ENCODE measurements at places on chromosomes 3 and 15.

GRCh38 chr15:71386448-71387236, 271.4 kb downstream of the THSD4 start:
- no peak for DNase-seq

DNA sequence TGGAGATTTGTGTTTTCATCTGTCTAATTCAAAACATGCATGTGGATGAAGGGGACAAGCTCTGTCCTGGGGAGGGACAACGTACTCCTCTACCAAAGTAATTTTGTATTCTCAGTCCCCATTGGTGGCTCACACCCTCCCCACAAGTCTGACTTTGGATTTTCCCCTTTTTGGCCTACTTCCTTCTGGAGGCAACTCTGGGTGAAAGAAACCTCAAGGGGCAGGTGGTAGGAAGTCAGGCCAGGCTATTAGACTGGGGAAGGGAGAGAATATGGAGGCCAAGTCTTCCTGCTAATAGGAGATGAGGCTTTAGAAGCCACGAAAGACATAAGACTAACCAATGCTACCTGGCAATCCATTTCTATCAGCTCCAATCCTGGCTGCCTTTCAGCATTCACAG, 124.9 kb upstream of the RASGRP1 start:
- no peak for DNase-seq

GRCh38 chr3:128151758-128152274, 1.5 kb upstream of the EEFSEC start:
- DNase-seq, result no peak

GRCh38 chr3:138479438-138479863, 45.0 kb downstream of the ESYT3 start:
- no peak for DNase-seq

DNA sequence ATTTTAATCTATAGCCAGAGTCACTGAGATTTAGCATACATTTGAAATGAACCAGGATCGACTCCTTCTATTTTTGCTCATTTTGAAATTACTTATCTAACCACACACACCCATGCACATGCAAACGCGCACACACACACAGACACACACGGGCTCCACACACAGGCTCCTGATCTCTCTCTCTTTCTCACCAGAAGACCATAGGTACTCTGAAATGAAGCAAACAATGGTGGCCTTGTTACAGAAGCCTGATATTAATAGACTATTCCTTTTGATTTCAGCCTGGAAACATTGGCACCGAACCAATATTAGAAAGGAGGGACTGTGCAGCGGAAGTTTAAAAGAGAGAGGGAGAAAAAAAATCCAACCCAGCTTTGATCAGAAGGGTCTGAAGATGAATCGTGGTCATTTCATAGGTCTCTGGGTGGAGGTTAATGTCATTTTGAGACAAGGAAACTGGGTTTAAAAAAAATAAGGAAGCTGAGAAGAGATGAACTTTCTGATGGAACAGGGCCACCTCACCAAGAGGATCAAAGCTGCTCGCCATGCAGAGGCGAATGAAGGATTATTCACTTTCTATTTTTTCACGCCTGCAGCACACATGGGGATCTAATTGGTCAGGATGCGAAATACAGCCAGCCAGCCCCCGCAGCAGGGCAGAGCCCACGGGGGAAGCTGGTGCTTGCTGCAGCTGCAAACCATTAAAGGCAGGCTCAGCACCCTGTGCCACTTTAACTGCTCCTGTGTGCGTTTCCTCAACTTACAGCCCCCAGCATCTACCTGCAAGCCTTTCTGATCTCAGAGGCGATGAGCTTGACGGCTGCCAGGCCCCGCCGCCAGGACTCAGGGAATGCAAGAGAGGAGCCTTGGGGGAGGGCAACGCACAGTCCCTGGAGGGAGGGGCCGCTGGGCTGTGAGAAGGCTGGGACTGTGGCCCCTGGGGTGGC, 88.8 kb downstream of the HES1 start:
- DNase-seq, result no peak

GRCh38 chr3:43525941-43526607, 95.7 kb downstream of the ANO10 start:
- DNase-seq, result no peak

- no peak for DNase-seq
Observed at GRCh38 chr15:57171426-57171825, 204.9 kb upstream of the CGNL1 start.

DNA sequence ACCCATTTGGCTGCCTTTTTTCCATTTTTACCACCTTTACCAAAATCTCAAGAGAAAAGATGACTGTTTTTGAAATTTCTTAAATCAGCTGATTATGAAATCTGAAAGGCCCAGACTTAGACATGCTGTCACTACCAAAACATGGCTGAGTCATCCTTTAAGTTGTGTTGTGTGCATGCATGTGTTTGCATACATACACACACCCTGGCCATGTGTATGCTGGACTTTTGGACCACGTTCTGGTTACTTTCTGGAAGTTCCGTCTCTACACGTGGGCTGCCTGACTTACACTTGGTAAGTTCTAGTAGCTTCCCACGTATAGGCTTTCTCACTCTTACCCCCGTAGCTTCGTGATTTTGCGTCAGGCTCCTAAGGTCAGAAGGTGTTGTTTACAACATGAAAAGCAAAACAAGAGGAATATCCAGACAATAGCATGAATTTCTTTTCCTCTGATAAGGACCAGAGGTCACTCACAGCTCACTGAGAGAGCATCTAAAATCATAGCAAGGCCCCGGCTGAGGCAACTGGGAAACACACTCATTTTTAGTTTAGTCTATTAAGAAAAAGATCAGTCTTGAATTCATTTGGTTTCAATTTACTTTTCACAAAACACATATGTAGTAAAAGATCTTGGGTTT, 62.4 kb downstream of the COL8A1 start:
- no peak for DNase-seq

- no peak for DNase-seq
Observed at GRCh38 chr3:60657972-60658371, 593.3 kb downstream of the FHIT start.

DNA sequence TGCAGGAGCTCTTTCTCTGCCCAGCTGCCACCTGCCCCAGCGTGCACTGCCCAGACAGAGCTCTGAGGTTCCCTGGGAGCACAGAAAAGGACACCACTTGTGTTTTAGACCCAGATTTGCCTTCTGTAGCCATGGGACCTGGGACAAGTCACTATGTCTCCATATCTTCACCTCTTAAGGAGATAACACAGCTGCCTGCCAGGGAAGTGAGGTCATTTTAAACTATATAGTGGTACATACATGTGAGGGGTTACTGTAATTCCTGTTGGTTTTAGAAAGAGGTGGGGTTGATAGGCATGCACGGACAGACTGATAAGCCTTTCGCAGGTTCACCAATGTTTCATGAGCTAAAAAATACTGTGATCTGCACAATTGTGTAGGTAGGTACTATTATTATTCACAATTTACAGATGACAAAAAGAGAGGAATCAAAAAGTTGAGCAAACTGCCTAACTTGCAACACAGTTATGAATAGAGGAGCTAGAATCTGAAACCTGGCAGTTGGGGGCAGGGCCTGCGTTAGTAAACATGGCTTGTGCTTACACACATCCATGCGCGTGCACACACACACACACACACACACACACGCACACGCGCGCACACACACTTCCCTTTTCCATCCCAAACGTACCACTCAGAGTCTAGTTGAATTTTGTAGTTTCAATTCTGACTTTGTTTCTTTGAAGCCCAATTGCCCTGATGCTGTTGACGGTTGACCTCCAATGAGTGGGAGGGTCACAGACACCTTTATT, 193.6 kb downstream of the FAM43A start:
- DNase-seq, result no peak

GRCh38 chr3:17194116-17194515, 309.4 kb downstream of the PLCL2 start:
- DNase-seq, result no peak

DNA sequence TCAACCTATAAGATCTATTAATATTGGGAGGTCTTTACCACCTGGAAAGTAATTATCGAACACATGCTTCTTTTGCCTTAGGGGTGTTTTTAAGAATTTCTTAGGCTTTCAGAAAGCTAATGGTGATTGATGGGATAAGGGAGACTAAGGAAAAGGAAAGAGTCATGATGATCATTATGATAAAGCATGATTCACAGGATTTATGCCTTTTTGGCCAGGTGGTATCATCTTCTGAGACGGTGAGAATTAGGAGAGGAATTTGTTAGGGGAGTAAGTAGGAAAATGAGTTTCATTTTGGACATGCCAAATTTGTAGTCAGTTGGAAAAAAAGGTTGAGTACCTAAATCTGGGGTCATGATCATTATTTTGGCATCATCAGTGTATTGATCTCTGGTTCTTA, 8.9 kb downstream of the ARMC8 start:
- no peak for DNase-seq

- no peak for DNase-seq
Observed at GRCh38 chr3:42736081-42736480, 33.5 kb upstream of the HHATL start.

- DNase-seq, result no peak
Observed at GRCh38 chr15:79478108-79478507, 46.0 kb downstream of the MINAR1 start.

- no peak for DNase-seq
Observed at GRCh38 chr3:47399531-47400270, 18.9 kb downstream of the PTPN23 start.

DNA sequence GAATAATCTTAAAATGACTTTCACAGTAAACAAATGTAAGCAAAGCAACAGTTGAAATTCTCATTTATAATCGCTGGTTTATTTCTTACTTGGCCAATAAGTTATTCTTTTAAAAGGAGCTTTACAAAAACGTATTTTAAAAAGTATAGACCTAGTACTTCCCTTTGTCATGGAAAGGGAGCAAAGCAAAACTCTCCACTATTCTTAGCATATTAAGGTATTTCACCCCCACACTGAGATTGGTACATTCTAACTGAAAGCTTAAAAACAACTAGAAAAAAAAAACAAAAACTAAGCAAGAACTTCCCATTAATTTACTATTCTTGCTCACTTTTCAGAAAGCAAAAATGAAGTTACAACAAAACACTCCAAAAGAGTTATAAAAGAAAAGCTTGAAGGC, 1.5 kb downstream of the ATG3 start:
- no peak for DNase-seq

- no peak for DNase-seq
Observed at GRCh38 chr3:99781761-99782160, 35.9 kb upstream of the CMSS1 start.

- DNase-seq, result no peak
Observed at GRCh38 chr15:41780266-41780665, 6.0 kb downstream of the MAPKBP1 start.

GRCh38 chr3:120838441-120839091, 69.4 kb upstream of the STXBP5L start:
- DNase-seq, result no peak

DNA sequence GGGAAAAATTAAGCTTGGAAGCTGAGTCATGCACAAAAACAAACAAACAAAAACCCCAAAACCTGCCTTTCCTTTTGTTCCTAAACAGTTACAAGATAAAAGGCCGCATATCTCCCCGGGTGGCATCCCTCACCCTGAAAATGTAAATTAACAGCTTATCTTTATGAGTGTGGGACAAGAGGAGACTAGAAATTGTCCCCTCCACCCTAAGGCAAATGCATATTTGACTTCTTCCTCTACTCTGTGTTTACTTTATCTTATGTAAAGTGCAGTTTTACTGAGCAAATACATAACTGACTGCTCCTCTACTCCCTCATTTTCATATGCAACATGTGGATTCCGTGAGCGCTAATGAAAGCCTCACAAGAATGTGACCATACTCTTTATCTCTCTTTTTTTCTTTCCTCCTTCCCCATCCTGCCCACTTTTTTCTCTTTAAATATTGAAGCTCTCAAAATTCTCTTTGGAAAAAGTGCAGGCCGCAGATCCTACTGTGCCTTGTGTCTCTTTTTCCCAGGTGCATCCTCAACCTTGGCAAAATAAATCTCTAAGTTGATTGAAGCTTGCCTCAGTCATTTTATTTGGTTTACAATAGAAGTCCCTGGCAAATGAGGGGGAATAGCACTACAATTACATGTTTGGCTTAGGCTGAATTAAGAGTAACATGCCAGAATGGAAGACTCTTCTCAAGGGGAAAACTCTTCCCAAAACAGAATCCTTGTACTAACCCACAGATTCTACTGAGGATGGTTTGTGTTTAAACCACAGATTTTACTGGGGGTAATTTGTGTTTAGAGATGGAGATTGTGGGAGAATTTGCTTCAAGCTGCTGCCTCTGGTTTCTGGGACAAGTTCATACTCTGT, 72.7 kb upstream of the WDR72 start:
- no peak for DNase-seq

DNA sequence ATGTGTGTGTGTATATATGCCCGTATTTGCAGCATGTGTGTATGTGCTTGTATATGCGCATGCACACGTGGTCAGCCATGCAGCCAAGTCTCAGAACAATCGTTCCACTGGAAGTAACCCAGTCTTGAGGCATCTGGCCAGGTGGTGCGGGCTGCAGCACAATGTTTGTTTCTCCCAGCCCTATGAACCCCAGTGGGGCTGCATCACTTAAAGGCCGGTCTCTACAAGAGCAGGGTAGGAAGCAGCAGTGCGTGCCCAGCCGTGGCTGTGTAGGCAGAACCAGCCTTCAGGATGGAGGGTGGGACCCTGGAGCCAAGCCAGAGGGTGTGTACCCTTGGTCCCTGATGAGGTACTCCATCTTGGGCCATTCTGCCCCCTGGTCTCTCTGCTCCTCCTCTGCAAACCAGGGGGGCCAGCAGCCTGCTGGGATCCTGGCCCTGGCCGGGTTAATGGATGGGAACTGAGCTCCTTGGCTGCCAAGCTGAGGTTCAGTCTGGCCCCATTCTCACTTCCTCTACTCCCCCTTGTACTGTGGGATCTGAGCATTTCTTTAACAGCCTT, 11.8 kb downstream of the KLF13 start:
- no peak for DNase-seq

- DNase-seq, result no peak
Observed at GRCh38 chr3:113867506-113867905, 28.9 kb downstream of the GRAMD1C start.

DNA sequence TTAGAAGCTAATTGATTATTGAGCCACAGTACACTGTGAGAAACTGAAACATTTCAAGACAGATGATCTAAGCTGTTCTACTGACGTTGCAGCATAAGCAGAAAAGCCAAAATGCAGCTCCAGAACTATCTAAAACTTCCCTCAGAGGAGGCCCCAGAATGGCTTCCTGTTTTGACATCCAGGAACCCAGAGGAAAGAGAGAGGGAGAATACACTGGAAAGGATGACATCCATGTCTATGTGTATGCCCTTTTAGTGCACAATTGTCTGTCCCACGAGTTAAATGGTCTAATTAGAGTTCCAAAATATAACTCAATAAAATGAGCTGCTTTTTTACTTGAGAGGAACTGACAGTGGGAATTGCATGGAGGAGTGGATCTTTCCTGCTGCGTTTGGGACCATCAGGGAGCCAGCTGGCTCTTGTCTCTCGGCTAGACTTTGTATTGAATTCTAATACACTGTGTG, 688.1 kb downstream of the ZNF385D start:
- no peak for DNase-seq

GRCh38 chr3:141328286-141329166, 39.8 kb upstream of the ZBTB38 start:
- DNase-seq, result no peak

GRCh38 chr15:60208709-60209108, 189.1 kb downstream of the ANXA2 start:
- DNase-seq, result no peak

All from activated T-helper 2 cell treated with anti-CD3 and anti-CD28 coated beads, Interferon-gamma antibody, Interleukin-2, Interleukin-4, amounts not matched to agents 10 μg/mL and 5 μg/mL and 100 μg/mL, durations not matched to agents 14 hours and 24 hours and 36 hours (primary cell).